Breast epithelium (tissue), 4 donors: ENCODE measurements at places on chromosomes 3 and 15. TPM values are rescaled to one million over a fixed set of nuclear protein-coding genes. Genes with fewer than 3 reads are reported as not detected.

RAD54L2 gene
- 22.6 TPM for total RNA-seq

GRCh38 chr3:126897943-126898342 is 85.0 kb upstream of the PLXNA1 start:
- DNase-seq, result no peak

GRCh38 chr3:195030791-195031321 is 240.1 kb downstream of the XXYLT1 start:
- DNase-seq, result no peak

GRCh38 chr15:39786447-39787056 is 3.9 kb upstream of the FSIP1 start:
- DNase-seq, result no peak

DNA sequence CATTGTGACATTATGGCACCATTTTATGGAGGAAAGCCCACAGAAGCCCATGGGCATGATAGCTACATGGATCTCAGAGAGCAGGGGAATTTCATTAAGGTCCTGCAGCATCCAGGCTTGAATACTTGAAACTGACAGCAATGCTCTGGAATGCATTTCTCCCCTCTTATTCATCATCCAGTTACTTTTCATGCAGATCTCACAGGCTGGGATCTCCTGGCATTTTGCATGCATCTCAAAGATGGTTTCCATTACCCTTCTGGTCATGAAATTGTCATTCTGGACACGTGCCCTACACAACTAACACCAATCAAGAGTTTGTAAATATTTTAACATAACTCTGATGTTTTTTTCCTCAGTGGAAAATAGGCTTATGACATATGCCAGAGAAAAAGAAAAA is 32.4 kb downstream of the VGLL3 start:
- no peak for DNase-seq

DNA sequence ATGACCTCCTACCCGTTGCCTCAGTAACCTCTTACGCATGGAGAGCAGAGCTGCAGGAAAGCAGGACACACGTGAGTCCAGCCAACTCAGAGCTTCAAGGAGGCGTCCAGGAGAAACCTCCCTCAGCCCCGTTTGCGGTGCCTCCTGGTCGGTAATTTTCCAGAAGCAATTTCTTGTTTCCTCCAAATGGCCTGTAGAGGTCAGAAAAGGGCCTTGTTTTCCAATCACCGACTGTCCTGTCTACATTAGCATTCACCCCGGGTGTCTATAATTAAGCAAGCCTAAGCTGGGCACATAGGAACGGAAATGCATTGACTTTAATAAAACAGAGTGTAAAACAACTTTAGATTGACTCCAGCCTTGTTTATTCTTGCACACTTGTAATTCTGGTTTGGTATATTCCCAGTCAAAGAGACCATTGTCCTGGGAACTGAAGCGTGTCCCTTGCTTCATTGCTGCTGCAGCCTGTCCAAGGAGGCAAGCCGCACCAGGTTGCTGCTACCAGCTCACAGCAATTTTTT is 836.2 kb downstream of the AGBL1 start:
- DNase-seq, result no peak

TMEM45A gene
- 20.9 TPM for total RNA-seq

TRPM1 gene
- not detected for total RNA-seq

- no peak for DNase-seq
Observed at GRCh38 chr15:85986741-85987140, 92.9 kb upstream of the AGBL1 start.

GRCh38 chr3:51581524-51581923 is 43.0 kb downstream of the RAD54L2 start:
- no peak for DNase-seq

C3orf38 gene
- total RNA-seq, result 32.1 TPM

- DNase-seq, result peak; percentile 73
Observed at GRCh38 chr15:45456212-45457106, 66.1 kb downstream of the SLC30A4 start.

DNA sequence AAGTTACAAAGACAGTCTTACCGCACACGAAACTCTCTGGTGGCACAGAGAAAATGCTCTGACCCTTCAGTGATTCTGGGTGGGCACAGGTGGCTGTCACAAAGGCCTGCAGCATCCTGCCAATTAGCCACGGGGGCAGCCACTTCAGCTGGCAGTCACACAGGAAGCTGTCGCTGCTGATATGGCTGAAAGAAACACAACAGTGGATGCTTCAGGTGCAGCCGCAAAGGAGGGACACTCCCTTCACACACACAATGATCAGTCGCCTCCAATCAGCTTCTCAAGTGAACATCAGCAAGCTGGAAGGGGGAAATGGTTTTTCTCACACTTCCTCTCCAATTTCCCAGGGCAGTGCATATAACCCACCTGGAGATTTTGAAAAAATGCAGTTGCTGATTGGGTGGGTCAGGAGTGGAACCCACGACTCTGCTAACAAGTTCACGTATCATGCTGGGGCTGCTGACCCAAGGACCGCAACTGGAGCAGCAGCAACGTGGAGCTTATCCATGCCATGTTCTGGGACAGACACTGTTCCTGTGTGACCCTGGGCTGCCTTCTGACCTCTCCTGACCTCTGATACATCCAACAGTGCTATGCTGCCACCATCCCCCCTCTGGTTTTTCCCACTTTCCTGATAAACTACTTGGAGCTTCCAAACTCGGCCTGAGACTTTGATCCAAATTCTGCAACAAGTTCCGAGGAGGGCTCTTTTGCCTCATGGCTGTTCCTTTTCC is 106.6 kb downstream of the LRIG1 start:
- no peak for DNase-seq

DNA sequence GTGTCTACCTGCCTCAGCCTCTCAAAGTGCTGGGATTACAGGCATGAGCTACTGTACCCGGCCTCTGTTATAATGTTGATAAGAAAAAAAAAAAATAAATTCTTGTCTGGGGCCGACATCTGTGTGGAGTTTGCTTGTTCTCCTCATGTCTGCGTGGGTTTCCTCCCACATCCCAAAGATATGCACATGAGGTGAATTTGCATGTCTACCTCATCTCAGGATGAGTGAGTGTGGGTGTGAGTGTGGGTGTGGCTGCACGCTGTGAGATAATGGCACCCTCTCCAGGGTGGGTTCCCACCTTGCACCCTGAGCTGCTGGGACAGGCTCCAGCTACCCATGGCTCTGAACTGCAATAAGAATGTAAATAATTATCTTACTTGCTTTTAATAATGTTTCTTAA is 25.9 kb upstream of the UACA start:
- DNase-seq, result no peak

- DNase-seq, result no peak
Observed at GRCh38 chr15:66895794-66896453, 169.5 kb upstream of the SMAD3 start.

HCN4 gene
- not detected for total RNA-seq

- no peak for DNase-seq
Observed at GRCh38 chr3:108124337-108125152, 33.7 kb upstream of the CD47 start.

- DNase-seq, result no peak
Observed at GRCh38 chr15:88269356-88270062, 13.0 kb upstream of the NTRK3 start.

SUSD5 gene
- 3.8 TPM for total RNA-seq

RLBP1 gene
- total RNA-seq, result not detected

DNA sequence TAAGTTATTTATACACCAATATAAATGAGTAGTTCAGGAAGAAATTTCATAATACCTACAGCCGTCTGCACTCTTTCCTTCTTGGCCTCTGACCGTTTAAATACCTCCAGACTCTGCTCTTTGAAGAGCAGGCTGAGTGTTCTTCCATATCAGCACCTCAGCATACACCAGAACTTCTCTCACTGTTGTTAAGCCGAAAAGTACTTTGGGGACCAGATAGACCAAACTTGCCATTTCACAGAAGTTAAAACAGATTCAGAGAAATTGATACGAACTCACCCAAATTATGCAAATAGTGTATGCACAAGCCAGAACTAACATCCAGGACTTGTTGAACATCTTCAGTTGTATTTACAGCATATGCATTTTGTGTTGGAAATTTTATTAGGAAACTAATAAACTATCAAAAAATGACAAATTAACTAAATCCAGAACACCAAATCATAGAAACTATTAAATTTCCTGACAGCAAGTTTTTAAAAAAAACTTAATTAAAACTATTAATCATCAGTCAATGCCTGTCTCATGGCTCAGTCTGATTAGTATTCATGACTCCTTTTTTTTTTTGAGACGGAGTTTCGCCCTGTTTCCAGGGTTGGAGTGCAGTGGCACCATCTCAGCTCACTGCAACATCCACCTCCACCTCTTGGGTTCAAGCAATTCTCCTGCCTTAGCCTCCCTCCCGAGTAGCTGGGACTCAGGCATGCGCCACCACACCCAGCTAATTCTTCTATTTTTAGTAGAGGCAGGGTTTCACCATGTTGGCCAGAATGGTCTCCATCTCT is 24.1 kb downstream of the CGGBP1 start:
- DNase-seq, result no peak

GRCh38 chr3:10780922-10781321 is 35.1 kb upstream of the SLC6A11 start:
- DNase-seq, result no peak

PLAAT1 gene
- 0.66 TPM for total RNA-seq

GRCh38 chr3:2655229-2655701 is 454.9 kb downstream of the IL5RA start:
- no peak for DNase-seq

- no peak for DNase-seq
Observed at GRCh38 chr3:113268942-113269341, 57.6 kb downstream of the BOC start.

- no peak for DNase-seq
Observed at GRCh38 chr15:70259028-70259424, 161.3 kb upstream of the TLE3 start.

DNA sequence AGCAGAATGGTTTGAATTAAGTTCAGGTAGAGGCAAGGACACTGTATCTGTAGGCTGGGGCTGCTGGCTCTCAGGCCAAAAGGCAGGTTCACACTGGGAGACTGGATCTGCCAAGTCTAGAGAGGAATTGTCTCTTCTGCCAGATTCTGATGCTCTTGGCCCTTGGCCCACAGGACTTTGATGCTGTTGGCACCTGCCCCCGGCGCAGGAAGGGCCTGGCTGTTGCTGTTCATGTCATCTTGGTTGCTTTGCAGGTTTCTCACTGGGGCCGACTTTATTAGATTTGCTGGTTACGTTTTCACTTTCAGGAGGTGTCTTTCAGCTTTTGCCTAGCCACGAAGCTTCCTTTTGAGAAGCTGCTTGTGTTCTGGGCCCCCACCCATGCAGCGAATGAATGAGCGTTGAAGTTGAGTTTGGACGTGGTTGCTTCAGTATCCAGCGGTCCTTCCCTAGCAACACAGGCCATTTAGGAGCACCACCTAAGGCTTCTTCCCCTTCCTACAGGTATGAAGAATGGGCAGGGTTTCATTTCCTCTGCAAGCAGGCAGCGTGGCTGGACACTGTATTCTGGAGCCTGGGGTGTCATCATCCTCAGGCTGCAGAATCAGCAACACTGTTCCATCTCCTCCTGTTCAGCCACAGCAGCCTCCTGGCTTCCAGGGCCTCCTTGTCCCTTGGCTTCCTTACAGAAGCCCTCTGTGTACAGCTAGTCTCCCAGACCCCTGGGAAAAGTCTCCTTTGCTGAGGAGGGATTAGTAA is 65.6 kb upstream of the PRR23C start:
- peak; percentile 39 for DNase-seq

CLEC3B gene
- total RNA-seq, result 479 TPM
